ENCODE measurements at places on chromosomes 3 and 15. TPM values are rescaled to one million over a fixed set of nuclear protein-coding genes. Genes with fewer than 3 reads are reported as not detected.

Gene AGTR1
- total RNA-seq, result 0.10 TPM

Gene WDR49
- total RNA-seq, result 4.8 TPM

Gene TIMMDC1
- 19.0 TPM for total RNA-seq

Gene C3orf85
- total RNA-seq, result not detected

Gene CFAP44
- 5.8 TPM for total RNA-seq

Gene IMPG2
- 0.84 TPM for total RNA-seq

Gene BFSP2
- total RNA-seq, result not detected

Gene SERPINI2
- not detected for total RNA-seq

Gene SLC22A13
- total RNA-seq, result not detected

Gene CPA3
- 1.2 TPM for total RNA-seq

Gene LRRN1
- 1.3 TPM for total RNA-seq

Gene COL7A1
- 0.10 TPM for total RNA-seq

Gene C3orf18
- 3.7 TPM for total RNA-seq

Gene RLBP1
- not detected for total RNA-seq

Gene SMCO1
- not detected for total RNA-seq

Gene PROK2
- total RNA-seq, result 16.0 TPM

Gene CPNE9
- not detected for total RNA-seq

Gene LTF
- 0.52 TPM for total RNA-seq

Gene THPO
- total RNA-seq, result not detected

Gene GOLGA8G
- total RNA-seq, result not detected

Gene IL5RA
- 4.4 TPM for total RNA-seq

Gene MOBP
- total RNA-seq, result 0.10 TPM

Gene ZNF860
- total RNA-seq, result 0.52 TPM

Data from mononuclear cell (primary cell).